ENCODE measurements at places on chromosomes 16 and 17.

GRCh38 chr16:27330542-27330941 is 16.8 kb downstream of the IL4R start:
- DNase-seq: no peak

GRCh38 chr17:36546418-36547093 is 1.8 kb downstream of the GGNBP2 start:
- DNase-seq: no peak

DNA sequence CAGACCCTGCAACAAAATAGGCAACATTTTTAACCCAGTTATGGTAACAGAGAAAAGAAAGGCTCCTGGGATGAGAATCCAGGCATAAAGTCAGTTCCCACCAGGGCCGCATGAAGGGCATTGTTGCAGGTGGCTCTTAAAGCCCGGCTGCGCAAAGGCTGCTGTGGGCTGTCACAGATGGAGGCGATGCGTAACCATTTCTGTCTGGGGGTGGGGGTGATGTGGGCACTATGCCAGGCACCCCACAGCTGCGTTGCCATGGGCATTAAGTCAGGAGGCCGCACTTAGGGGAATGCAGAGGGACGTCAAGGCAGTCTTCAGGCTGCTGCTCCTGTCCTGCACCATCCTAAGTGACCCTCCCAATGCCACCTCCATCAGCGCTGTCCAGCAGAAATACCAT is 228.4 kb downstream of the CPPED1 start:
- DNase-seq: no peak

GRCh38 chr17:32907583-32907982 is 20.4 kb upstream of the TMEM98 start:
- DNase-seq: no peak

DNA sequence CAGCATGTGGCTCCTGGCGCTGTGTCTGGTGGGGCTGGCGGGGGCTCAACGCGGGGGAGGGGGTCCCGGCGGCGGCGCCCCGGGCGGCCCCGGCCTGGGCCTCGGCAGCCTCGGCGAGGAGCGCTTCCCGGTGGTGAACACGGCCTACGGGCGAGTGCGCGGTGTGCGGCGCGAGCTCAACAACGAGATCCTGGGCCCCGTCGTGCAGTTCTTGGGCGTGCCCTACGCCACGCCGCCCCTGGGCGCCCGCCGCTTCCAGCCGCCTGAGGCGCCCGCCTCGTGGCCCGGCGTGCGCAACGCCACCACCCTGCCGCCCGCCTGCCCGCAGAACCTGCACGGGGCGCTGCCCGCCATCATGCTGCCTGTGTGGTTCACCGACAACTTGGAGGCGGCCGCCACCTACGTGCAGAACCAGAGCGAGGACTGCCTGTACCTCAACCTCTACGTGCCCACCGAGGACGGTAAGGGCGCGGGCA is 645 bp downstream of the NLGN2 start:
- no peak for DNase-seq

DNA sequence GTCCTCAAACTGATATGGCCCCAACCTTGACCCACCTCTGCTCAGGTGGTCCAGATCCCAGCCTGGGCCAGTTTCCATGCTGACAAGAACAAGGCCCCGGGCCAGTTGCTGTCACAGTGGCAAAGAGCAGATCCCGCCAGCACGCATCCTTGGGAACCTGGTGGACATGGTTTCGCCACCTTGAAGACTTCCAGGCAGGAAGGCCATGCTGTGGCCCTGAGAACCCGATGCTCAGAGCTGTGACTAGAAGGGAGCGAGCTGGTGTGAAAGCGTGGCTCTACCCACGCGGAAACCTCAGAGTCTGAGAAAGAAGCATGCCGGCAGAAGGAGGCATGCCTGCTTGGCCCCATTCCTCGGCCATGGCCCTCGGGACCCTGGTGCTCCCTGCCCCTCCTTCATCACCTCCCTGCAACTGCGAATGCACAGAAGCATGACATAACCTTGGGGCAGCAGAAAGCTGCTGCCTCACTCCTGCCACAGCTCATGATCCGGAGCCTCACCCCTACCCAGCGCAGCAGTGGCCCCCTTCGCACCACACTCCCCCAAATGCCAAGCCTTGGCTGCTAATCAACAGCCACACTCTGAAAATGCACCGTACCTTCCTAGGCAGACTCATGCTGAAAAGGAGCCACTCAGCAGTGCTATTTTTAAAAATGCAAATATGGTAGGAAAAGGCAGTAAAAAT is 33.2 kb downstream of the UBE2O start:
- DNase-seq: no peak

DNA sequence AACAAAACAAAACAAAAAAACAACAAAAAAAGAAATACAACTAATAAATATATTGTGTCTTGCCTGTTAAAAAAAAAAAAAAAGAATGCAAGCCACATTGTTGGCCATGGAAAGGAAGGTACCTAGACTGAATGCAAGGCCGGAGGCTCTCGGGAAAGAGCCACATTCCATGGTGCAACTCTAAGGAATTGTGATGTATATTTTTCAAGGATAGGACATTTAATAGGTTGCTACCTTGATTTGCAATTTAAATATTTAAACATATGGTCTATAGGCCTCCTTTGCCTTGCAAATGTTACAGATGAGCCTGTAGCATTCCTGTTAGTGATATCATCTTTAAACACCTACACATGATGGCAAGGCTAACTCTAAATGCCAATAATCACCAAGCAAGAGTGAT is 650.9 kb downstream of the TOX3 start:
- no peak for DNase-seq

GRCh38 chr17:13865650-13866049 is 203.7 kb upstream of the COX10 start:
- DNase-seq: no peak

GRCh38 chr16:72785171-72785570 is 262.8 kb downstream of the ZFHX3 start:
- no peak for DNase-seq

Data from stimulated activated effector memory CD8-positive, alpha-beta T cell treated with anti-CD3 and anti-CD28 coated beads, Interleukin-12 subunit alpha, Interleukin-12 subunit beta, amount 100 ng/mL, for 72 hours (primary cell).